Skin of body (tissue), 3 donors: ENCODE measurements at places on chromosomes 4 and X.

- DNase-seq = no peak
Observed at GRCh38 chr4:2503809-2504208, 32.6 kb upstream of the FAM193A start.

- no peak for DNase-seq
Observed at GRCh38 chr4:185805979-185806378, 6.0 kb downstream of the SORBS2 start.

DNA sequence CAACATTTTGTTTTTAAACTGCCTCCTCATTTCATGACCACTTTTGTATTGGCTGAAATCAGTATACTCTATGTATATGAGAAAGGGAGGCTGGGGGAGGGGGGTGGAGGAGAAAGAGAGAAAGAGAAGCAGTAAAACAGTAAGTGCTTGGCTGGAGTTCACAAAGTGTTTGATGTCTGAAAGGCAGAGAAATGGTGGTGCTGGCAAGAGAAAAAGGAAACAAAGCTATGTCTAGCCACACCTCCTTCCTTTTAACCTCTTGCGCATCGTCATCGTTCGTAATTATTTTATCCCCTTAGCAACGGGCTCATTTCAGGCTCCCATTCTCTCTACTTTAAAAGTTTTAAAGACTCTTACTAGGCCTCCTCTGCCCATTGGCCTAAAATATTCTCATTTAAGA lies 25.6 kb downstream of the RPA4 start:
- DNase-seq = no peak

- no peak for DNase-seq
Observed at GRCh38 chr4:149897783-149898182, 82.1 kb upstream of the IQCM start.

GRCh38 chrX:154749856-154750255 lies 1.0 kb downstream of the GAB3 start:
- DNase-seq = peak; percentile 26

GRCh38 chrX:38438321-38438720 lies 85.9 kb downstream of the OTC start:
- no peak for DNase-seq

- DNase-seq = no peak
Observed at GRCh38 chr4:177770776-177771175, 328.5 kb upstream of the AGA start.

GRCh38 chrX:73563738-73564068 lies 706 bp downstream of the CHIC1 start:
- DNase-seq = peak; percentile 1

DNA sequence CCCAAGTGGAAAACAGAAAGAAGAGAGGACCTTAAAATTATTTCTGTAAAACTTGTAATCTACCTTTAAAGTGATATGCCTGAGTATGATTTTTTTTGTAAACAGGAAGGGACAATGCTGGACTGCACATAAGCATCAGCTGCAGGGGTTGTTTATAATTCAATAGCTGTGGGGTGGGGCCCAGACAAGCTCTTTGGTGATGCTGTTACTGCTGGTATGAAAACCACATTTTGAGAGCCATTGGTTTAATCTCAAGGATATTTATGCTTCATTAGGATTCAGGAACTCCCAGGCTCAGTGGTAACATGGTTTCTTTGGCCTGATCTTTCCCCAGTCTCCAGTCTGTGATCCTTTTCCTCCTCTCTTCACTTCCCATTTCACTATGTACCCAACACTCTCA lies 34.3 kb upstream of the GRPR start:
- DNase-seq = no peak

DNA sequence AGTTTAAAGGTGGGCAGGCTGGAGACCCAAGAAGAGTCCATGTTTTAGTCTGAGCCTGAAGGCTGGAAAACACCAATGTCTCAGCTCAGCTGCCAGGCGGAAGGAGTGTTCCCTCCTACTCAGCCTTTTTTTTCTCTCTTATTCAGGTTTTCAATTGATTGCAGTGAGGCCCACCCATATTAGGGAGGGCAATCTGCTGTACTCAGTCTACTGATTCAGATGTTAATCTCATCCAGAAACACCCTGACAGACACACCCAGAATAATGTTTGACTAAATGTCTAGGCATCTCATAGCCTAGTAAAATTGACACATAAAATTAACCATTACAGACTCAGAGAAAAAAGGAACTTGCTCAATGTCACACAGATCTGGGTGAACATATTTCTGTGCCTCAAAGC lies 347.1 kb downstream of the GBA3 start:
- no peak for DNase-seq

DNA sequence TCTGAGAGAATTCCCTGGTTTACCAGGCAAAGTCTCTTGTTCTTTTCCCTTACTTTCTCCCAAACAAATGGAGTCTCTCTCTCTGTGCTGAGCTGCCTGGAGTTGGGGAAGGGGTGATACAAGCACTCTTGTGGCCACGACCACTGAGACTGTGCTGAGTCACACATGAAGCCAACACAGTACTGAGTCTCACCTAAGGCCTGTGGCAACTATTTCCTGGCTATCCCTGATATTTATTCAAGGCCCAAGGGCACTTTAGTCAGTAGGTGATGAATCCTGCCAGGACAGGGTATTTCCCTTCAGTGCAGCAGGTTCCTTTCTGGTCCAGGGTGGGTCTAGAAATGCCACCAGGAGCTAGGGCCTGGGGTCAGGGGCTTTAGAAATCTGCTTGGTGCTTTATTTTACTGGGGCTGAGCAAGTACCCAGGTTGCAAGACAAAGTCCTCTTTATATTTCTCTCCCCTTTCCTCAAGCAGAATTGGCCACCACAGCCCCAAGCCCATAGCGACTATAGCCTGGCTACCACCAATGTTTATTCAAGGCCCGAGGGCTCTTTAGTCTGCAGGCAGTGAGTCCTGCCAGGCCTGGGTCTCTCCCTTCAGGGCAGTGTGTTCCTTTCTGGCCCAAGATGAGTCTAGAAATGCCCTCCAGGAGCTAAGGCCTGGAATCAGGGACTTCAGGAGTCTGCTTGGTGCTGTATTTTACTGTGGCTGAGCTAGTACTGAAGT lies 10.5 kb downstream of the ARL13A start:
- DNase-seq = no peak

- DNase-seq = no peak
Observed at GRCh38 chr4:109126856-109127255, 175.6 kb downstream of the COL25A1 start.

GRCh38 chr4:30714408-30715031 lies 5.6 kb upstream of the PCDH7 start:
- DNase-seq = peak; percentile 17

GRCh38 chr4:24655326-24655725 lies 71.0 kb upstream of the DHX15 start:
- DNase-seq = no peak

GRCh38 chr4:85732124-85732523 lies 257.2 kb downstream of the ARHGAP24 start:
- DNase-seq = no peak
